Smooth muscle cell of the umbilical artery (primary cell): ENCODE measurements at places on chromosomes 3 and 15. TPM values are rescaled to one million over a fixed set of nuclear protein-coding genes. Genes with fewer than 3 reads are reported as not detected.

Gene IL17RB
- total RNA-seq, result not detected in 2 replicates

Gene PRR20G
- not detected in 2 replicates for total RNA-seq

Gene SORD
- 10.7 and 28.3 TPM in 2 replicates for total RNA-seq

Gene KLHDC8B
- total RNA-seq, result 9.5 and 15.7 TPM in 2 replicates

Gene CASR
- total RNA-seq, result not detected in 2 replicates

Gene ARHGAP11A
- 3.9 and 21.8 TPM in 2 replicates for total RNA-seq

Gene GP5
- 0.14 and 0.59 TPM in 2 replicates for total RNA-seq

Gene GRM7
- total RNA-seq, result not detected in 2 replicates

Gene SLC9C1
- 0.30 and 0.37 TPM in 2 replicates for total RNA-seq

Gene ANKRD63
- not detected in 2 replicates for total RNA-seq

Gene KBTBD13
- total RNA-seq, result not detected in 2 replicates

Gene RTP1
- total RNA-seq, result not detected in 2 replicates

Gene ARNT2
- 1.8 and 3.8 TPM in 2 replicates for total RNA-seq

Gene SEC62
- 48.7 and 66.2 TPM in 2 replicates for total RNA-seq

Gene KIF7
- total RNA-seq, result 10.4 and 18.7 TPM in 2 replicates

Gene CDV3
- total RNA-seq, result 177 and 246 TPM in 2 replicates

Gene GPR27
- not detected in 2 replicates for total RNA-seq

Gene ZNF501
- 5.6 and 7.6 TPM in 2 replicates for total RNA-seq
